ENCODE measurements at places on chromosomes 12 and 14. TPM values are rescaled to one million over a fixed set of nuclear protein-coding genes. Genes with fewer than 3 reads are reported as not detected.
A peak's percentile ranks its signal among the peaks of the same experiment; 100 is the strongest.

The KLRK1 gene
- not detected for polyA plus RNA-seq

DNA sequence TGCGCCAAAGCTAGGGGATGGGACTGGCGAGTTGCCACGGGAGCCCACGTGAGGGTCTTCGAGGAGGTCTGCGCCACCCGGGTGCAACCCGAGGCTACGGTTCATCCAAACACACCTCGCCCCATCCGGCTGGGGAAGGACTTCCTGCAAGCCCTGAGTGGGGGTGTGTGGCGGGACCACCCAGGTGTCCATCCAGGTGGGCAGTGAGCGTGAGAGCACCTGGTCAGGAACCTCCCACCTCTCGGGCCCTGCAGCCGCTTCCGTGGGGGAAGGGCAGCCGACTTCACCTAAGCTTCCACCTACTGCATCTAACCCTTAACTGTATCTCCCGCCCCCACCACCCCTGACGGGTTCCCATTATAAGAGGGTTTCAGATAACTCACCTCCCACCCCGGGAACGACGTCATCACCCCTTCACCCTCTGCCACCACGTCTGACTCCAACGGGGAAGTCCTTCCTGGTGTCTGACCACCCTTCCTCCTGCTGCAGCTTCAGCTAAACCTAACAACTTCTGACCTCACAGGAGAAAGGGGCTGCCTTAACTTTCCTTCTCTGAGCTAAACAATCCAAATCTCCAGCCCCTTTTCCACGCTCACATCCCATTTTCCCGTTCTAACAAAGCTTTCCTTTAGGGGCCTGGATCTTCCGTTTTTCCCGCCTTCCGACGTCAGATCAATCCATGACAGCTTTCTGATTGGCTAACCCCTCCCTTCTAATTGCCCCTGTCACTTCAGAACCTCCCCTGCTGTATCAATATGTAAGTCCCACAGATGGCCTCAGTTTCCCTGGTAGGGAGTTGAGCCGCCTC lies 27.4 kb upstream of the SMUG1 start:
- DNase-seq, result no peak

DNA sequence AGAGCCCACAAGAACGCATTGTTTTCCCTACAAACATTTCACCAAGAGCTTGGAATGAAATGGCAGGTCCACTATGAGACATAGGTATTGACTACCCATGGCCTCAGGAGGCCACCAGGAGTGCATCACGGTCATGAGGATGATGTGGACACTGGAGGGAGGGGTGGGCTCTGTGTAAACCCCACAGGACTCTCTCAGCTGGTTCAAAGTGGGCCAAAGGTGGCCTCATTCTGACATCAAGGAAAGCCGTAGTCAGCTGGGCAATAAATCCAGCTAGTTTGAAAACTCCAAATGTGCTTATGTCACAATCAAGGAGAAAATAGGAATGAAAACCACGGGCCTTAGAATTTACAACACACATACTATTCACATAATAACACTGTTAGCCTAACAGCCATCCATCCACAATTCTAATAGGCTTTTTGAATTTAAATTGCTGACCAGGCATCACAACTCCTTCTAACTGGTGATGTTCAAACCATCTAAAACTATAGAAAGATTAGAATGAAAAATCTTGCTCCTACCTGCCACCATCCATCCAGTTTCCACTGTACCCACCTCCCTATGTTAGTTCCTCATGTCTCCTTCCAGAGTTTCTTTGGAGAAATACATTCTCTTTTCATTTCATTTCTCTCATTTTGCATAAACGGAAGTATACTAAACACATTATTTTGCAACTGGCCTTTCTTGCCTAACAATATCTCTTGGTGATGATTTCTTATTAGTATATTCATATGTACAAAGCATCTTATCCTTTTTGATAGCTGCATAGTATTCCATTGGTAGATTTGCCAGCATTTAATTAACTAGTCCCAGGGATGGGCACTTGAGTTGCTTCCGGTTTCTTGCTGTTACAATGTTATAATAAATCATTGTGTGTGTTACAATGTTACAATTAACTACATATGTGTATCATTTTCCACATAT lies 21.5 kb downstream of the CMKLR1 start:
- DNase-seq, result no peak

GRCh38 chr14:81772381-81772780 lies 238.7 kb upstream of the SEL1L start:
- DNase-seq, result no peak

The TAS2R14 gene
- 0.94 TPM for polyA plus RNA-seq

- peak; percentile 24 for DNase-seq
Measured at GRCh38 chr12:5442251-5443006, 10.5 kb downstream of the NTF3 start.

GRCh38 chr14:74275241-74275841 lies 27.4 kb downstream of the ABCD4 start:
- peak; percentile 24 for DNase-seq

- DNase-seq, result no peak
Measured at GRCh38 chr12:106194351-106194750, 53.5 kb downstream of the CKAP4 start.

DNA sequence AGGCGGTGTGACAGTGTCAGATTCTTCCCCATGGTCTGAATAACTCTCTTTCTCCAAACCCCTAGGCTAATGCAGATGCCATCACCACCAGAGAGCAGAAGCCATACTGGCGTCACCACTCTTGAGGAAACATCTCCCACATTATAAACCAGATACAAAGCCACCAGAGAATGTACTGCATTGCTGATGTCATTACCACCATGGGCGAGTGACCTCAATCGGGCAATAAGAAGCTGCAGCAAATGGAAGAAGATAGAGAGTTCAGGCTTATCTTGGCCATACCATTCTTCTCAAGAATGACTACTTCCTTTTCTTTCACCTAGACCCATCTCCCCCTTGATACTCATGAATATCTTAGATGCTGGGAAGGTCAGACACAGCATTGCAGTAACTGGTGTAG lies 1157.2 kb downstream of the TMEM121 start:
- DNase-seq, result no peak

- DNase-seq, result no peak
Measured at GRCh38 chr12:26122061-26122680, 2.7 kb downstream of the BHLHE41 start.

All from A549 (cell line).